ENCODE measurements at places on chromosomes 12 and 14. TPM values are rescaled to one million over a fixed set of nuclear protein-coding genes. Genes with fewer than 3 reads are reported as not detected.

NGB gene
- total RNA-seq: not detected

MYF6 gene
- total RNA-seq: not detected

C12orf50 gene
- not detected for total RNA-seq

AKAP5 gene
- 1.6 TPM for total RNA-seq

ANO4 gene
- total RNA-seq: not detected

GRCh38 chr14:76581592-76581991, 179.7 kb upstream of the VASH1 start:
- H3K36me3 ChIP-seq: no peaks in the 10 kb centered on the region
- no peak overlapping the region for H3K4me3 ChIP-seq
- H3K4me1 ChIP-seq: no peaks in the 10 kb centered on the region
- no peak for DNase-seq
- H3K27me3 ChIP-seq: peaks cover 2% of the 10 kb centered on the region

GRCh38 chr14:93343266-93343665, 3.7 kb upstream of the COX8C start:
- H3K27me3 ChIP-seq: peaks cover 3% of the 10 kb centered on the region
- H3K4me1 ChIP-seq: no peaks in the 10 kb centered on the region
- DNase-seq: no peak
- H3K27ac ChIP-seq: no peak overlapping the region
- H3K36me3 ChIP-seq: no peaks in the 10 kb centered on the region
- no peak overlapping the region for H3K4me3 ChIP-seq

DNA sequence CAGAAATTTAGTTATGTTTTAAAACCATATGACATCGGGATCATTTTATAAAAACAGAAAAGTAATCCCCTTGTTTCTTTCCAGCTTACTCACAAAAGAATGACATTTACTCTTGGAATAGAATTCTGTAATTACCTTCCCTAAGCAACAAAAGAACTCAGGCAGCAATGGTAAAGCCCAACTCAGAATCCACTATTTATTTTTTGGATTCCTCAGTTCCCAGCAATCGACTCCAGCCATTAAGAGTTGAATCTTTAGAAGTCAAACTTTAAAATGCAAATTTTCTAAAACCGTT, 65.9 kb downstream of the FOXN3 start:
- peaks cover 48% of the 10 kb centered on the region for H3K36me3 ChIP-seq
- peak overlapping the region; percentile 97 for H3K27ac ChIP-seq
- no peak for DNase-seq
- no peaks in the 10 kb centered on the region for H3K27me3 ChIP-seq
- peaks cover 64% of the 10 kb centered on the region for H3K4me1 ChIP-seq

DNA sequence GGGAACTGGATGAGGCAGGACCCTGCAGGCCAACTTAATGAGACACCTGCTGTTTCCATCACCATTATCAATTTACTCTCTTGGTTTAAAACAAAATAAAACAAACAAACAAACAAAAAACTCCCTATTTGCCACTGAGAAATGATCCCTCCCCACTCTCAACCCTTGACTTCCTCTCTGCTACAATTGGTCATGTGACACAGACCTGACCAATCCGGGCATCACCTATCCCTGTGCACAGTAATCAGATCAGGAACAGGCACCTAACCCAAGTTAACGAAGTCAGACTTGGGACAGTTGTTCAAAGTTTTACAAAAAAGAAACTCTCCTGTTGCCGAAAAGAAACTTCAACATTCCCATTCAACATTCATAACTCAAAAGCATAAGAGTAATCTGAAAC, 58.4 kb downstream of the NELL2 start:
- peak; percentile 50 for DNase-seq
- H3K4me3 ChIP-seq: no peak overlapping the region
- H3K4me1 ChIP-seq: peaks cover 67% of the 10 kb centered on the region
- no peaks in the 10 kb centered on the region for H3K27me3 ChIP-seq
- peaks cover 36% of the 10 kb centered on the region for H3K36me3 ChIP-seq

DNA sequence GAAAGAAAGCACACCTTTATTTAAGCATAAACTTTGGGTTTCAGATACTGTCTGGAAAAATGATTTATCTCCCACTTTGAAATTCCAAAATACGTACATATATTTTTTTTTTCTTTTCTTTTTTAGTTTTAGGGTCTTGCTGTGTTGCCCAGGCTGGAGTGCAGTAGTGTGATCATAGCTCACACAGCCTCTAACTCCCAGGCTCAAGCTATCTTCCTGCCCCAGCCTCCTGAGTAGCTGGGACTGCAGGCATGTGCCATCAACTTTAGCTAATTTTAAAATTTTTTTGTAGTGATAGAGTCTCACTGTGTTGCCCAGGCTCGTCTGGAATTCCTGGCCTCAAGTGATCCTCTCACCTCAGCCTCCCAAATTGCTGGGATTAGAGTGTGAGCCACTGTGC, 45.9 kb upstream of the PAPLN start:
- H3K27me3 ChIP-seq: no peaks in the 10 kb centered on the region
- no peak for DNase-seq
- H3K4me1 ChIP-seq: no peaks in the 10 kb centered on the region
- no peak overlapping the region for H3K4me3 ChIP-seq
- peaks cover 23% of the 10 kb centered on the region for H3K36me3 ChIP-seq
- H3K27ac ChIP-seq: no peak overlapping the region

DNA sequence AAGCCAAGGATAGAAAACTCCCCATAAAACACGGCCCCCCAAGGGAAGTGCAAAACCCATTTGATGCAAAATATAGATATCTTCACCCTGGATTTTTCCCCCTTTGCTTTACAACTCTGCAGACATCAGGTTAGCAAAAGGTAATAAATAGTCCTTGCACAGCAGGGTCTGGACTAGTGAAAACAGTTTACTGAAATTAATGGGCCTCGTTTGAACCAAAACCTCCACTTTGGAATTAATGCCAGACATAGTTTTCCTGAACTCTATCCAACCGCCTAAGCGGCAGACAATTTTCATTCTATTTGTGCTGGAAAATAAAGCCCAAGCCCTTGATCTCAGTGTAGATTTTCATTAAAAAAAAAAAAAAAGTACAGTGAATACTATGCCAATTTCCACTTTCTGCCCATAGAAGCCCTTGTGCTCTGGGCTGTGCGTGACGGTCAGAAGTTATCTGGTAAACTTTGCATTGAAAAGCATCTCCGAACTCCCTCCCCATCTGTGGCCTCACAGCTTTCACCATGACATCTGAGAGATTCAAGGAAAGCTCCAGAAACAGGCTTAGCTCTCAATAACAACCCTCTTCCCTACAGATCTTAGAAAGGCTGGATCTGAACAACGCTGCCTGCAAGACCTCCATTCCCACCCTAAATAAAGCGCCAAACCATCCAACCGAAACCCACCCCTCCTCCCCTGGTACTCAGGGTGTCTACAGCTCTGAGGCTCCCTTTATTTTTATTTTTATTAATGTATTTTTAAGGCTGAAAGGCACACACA, 11.0 kb upstream of the IRF2BPL start:
- peaks cover 84% of the 10 kb centered on the region for H3K4me1 ChIP-seq
- no peaks in the 10 kb centered on the region for H3K27me3 ChIP-seq
- peak overlapping the region; percentile 96 for H3K27ac ChIP-seq
- no peaks in the 10 kb centered on the region for H3K36me3 ChIP-seq

DNA sequence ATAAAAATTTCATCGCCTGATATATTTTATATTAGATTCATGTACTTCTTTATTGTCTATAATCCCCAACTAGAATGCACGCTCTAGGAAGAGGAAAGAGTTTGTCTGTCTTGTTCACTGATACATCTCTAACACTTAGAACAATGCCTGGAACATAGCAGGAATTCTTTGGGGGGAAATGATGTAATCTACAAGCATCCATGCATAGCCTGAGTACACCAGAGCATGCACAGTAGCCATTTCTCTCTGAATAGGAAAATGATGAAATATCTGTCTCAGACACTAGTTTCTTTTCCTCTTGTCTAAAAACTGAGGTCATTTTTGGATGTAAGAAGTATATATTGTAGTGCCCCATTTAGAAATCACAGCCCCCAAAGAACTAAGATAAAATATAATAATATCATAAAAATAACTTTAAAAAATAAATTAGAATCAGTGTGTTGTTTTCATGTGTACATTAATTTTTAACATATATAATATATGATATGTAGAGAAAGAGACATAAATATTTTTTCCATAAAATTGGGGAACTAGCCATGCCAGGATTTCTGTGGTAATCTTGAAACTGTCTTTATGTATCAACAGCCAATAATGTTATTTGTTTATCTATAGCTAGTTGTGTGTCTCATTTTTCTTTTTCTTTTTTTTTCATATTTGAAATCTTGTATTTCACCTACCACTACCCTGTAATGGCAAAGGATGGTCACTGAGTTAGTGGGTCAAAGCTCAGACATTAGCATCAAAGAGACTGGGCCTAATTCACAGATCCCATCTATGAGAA, 155.6 kb upstream of the TMCC3 start:
- H3K4me3 ChIP-seq: no peak overlapping the region
- H3K4me1 ChIP-seq: no peaks in the 10 kb centered on the region
- no peak for DNase-seq
- H3K27me3 ChIP-seq: peaks cover 1% of the 10 kb centered on the region
- H3K36me3 ChIP-seq: no peaks in the 10 kb centered on the region

DNA sequence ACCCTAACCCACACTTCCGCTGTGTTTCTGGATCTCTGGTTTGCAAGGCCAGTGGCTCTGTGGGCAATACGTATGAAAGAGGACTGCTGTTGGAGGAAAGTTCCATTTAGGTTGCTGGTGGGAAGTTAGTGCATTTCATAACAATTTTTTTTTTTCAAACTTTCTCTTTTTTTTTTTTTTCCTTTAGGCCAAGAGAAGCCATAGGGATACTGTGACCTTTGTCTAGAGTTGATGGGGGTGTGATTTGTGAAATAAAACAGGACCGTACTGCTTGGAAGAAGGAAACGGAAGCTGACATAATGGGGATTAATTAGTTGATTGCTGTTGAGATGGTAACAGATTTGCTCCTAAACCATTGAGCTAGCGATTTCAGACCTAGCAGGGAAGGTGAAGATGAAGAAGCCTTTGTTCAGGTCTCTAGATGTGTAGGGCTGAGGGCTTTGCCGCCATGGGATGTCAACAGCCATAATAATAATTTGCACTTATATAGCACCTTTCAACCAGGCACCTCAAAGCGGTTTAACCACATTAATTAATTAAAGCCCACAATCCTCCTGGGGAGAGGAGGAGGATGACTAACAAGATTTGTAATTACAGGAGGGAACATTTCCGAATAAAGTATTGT, 315.3 kb downstream of the ZFP36L1 start:
- peaks cover 19% of the 10 kb centered on the region for H3K4me1 ChIP-seq
- no peak overlapping the region for H3K4me3 ChIP-seq
- H3K27ac ChIP-seq: no peak overlapping the region
- no peaks in the 10 kb centered on the region for H3K36me3 ChIP-seq

- DNase-seq: no peak
- H3K36me3 ChIP-seq: peaks cover 24% of the 10 kb centered on the region
- H3K27me3 ChIP-seq: no peaks in the 10 kb centered on the region
- peak overlapping the region; percentile 90 for H3K27ac ChIP-seq
- H3K4me1 ChIP-seq: peaks cover 100% of the 10 kb centered on the region
- H3K4me3 ChIP-seq: peak overlapping the region; percentile 49
These were observed 42.5 kb downstream of the CCDC88C start for GRCh38 chr14:91374879-91375702.

DNA sequence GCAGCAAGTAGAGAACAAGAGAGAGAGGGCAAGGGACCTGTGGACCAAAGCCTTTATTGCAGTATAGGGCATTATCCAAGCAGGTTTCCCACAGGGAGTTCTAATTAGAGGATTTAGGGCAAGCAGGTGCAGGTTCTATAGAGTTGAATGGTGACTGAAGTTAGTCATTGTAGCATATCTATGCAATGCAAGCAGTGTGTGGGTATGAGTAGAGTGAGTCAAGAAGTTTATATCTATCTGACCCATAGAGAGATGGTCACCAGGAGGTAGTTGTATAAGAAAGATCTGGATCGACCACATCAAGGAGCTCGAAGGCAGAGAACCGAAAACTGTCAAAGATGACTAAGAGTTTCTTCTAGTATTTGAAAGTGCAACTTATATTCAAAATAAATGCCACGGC, 167.3 kb downstream of the PLCZ1 start:
- H3K27me3 ChIP-seq: no peaks in the 10 kb centered on the region
- DNase-seq: no peak
- no peak overlapping the region for H3K4me3 ChIP-seq
- no peak overlapping the region for H3K27ac ChIP-seq
- no peaks in the 10 kb centered on the region for H3K4me1 ChIP-seq

All from activated CD8-positive, alpha-beta T cell treated with anti-CD3 and anti-CD28 coated beads for 36 hours (primary cell).